ENCODE measurements at places on chromosomes 1 and 21.

DNA sequence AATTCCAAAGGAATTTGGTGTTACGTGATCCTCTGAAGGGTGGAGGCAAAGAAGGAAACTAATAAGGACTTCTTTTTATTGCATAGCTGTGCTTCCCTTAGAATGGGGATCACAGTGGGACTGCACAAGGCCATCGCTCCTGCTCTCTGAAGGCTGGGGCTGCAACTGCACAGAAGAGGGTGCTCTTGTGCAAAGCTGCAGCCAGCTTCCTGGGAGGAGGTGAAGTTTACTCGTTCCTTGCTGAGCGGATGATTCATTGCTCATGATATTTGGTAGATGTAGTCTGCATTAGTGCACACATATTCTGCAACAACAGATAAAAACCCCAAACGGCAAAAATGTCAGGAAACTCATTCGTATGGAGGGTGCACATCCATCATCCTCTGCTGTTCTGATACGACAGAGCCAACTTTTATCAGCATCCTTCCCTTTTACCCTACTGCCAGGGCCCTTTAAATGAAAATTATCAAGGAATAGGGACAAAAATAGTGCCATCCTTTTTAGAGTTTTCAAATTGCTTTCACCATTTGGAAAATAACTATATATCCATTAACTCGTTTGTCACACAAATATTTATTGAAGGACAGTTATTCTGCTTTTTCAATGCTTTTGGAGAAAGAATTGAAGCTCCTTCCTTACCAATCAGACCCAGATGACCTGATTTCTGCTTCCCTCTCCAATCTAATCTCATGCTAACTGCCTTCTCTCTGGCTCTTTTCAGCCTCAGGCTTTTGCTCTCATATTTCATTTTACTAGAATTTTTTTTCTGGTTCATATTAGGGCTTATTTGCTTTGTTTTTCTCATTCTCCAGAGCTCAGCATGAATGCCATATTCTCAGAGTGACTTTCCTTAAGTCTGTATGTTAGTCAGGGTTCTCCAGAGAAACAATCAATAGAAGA lies 263.6 kb downstream of the DUSP10 start:
- peak; percentile 55 for DNase-seq

GRCh38 chr1:85473390-85473789 lies 8.4 kb upstream of the DDAH1 start:
- no peak for DNase-seq

DNA sequence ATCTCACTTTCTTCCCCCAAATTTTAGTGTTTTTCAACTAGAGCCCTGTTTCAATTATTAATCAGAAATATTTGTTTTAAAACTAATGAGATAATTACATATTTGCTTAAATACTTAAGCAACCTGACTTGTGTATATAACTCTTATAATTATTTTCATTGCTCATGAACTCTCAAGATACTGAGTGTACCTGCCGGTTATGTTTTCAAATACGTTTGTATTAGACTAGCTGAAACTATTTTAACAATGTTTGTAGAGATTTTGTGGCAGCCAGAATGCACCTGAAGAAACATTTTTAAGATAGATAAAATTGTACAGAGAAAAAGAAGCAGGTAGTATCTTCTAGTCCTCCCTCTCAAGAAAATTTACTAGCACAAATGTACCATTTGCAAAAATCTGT lies 140.6 kb upstream of the CXADR start:
- DNase-seq, result no peak

DNA sequence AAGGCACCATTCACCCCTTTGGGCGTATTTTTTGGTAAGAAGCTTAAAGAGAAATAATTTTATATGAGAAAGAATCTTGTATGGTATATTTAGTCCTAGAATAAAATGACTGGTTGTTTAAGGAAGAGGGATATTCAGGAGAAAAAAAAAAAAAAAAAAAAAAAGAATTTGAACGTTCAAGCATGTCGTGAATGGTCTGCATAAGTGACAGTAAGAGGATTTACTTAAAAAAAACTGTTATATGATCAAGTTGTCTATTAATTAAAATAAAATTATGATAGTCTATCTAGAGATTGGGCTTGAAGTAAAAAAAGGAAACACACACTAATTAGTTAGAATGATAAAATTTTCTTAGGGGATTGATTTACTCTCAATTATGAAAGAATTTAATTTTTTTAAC lies 11.7 kb upstream of the OR14I1 start:
- DNase-seq, result no peak

DNA sequence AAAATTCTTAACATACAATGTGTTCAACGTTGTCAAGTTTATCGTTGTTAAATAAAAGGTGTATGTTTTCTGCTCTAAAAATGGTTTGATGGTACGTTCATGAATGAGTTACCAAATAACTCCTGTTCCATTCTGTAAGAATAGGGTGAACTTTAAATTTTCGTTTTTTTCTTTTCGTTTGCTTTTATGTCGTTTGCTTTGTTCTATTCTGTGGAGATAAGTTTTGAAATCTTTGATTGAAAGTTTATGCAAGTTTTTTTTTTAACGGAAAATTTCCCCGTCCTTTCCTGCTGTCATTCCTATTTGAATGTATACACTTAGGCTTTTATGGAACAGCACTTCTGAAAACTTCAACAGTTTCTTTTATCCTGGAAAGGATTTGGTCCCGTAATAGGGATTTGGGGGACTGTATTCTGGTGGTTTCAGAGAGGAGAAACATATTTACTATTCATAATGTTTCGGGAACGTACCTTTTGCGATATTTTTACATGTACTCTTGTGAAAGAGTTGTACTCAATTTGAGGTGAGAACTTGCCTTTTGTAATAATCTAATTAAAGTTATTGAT lies 1.7 kb downstream of the DR1 start:
- no peak for DNase-seq

DNA sequence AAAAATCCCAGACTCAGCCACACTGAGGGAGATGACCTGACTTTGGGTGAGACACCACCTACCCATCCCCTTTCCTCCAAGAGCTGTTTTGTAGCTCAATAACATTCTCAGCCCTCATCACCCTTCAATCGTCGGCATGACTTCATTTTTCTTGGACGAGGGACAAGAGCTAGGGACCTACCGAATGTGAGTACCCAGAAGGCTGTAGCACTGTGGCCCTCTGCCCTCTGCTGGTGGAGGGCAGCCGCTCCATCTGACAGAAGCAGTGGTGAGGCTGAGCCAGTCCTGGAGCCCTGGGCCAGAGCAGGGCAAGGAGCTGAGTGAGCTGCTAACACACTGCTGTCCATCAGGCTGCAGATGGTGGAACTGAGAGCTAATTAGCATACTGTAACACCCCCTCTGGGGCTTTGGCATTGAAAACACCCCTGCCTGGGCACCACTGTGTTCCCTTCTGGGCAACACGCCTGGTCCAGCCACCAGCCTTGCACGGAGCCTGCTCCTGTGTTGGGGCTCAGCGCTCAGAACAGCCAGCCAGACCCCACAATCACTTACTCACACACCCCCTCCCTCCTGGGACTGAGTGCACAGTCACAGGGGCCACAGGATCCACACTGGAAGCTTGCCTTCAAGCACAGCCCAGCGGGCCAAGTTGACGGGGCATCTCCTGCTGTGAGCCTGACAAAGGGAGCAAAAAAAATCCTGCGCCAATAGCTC lies 18.3 kb upstream of the ALPL start:
- peak; percentile 19 for DNase-seq

GRCh38 chr1:225460021-225460736 lies 32.3 kb upstream of the LBR start:
- no peak for DNase-seq

- no peak for DNase-seq
Measured at GRCh38 chr1:9558271-9558945, 19.1 kb downstream of the SLC25A33 start.

- no peak for DNase-seq
Measured at GRCh38 chr1:172383536-172383935, 36.9 kb upstream of the C1orf105 start.

DNA sequence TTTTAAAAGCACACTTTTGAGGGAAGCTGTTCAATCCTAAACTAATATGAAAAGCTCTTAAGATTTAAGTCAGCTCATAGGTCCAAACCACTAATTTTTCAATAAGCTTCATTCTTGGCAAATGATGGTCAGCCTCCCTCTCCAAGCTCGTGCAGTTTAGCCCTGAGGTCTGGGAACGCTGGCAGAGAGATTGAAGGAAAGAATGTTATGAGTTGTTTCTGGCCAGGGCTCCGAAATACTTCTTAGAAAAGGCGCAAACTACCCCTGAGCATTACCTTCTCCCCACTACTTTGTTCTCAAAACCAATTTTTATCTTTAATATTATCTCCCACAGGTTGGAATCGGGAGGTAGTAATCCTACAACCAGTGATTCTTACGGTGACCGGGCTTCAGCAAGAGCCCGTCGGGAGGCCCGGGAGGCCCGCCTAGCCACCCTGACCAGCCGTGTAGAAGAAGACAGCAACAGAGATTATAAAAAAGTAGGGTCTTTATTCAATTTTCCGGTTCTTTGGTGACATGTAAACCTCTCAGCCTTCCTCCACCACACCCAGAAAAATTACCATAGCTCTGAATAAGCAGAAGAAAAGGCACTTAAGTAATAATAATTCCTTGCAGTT lies 147.7 kb downstream of the SYT2 start:
- DNase-seq, result no peak

GRCh38 chr1:2105781-2106524 lies 55.7 kb downstream of the PRKCZ start:
- no peak for DNase-seq

- DNase-seq, result no peak
Measured at GRCh38 chr1:167427848-167428247, 90.5 kb downstream of the CD247 start.

DNA sequence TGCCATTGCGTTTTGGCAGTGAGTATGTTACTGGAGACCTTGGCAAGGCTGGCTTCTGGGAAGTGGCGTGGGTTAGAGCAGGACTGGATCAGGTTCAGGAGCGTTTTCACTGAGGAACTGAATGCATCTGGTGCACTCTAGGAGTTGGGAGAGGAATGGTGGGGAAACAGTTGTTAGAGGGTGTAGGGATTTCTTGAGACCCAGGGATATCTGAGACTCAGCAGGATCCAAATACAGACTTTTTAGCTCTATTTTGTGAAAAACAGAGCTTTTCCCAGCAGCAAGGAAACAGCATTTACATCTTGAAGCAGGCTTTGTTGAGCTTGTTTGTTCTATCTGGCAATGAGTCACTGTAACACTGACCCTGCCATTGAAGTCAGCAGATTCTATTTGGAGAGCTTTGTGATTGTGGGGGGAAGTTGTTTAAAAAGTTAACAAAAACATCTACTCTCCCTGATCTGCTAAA lies 56.9 kb upstream of the NRIP1 start:
- DNase-seq, result no peak
